NK-92 treated with Interleukin-12 subunit alpha and Interleukin-12 subunit beta, amount 100 ng/mL, for 24 hours (cell line): ENCODE measurements at places on chromosomes 5 and 9.

DNA sequence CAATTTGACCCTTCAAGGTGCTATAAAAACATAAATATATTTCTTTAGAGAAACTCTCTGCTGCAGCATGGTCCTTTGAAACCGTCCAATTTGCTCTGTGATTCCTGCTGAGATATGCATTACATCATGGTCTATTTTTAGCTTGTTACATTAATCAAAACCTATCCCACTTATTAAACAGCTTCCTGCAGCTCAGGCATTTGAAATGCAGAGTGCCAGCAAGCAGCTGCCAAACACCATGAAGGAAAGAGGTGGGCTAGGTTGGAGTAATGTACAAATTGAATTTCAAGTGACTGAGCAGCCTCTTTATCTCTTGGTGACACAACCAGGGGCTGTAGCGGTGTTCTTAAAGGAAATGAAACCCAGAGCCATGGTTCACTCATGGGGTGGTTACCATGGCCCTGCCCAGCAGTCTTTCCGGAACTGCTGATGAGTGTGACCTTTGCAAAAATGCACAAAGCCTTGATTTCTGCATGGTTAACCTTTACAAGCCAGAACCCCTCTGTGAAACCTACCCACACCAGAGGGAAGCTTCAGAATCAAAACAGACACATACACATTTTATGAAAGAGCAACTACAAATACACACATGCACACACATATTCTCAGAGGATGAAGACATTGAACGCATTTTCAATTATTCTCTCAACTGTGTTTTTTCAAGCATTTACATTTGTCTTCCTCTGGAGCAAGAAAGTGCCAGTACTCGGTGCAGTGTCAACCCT is 155.8 kb upstream of the ZNF608 start:
- DNase-seq, result peak; percentile 29

DNA sequence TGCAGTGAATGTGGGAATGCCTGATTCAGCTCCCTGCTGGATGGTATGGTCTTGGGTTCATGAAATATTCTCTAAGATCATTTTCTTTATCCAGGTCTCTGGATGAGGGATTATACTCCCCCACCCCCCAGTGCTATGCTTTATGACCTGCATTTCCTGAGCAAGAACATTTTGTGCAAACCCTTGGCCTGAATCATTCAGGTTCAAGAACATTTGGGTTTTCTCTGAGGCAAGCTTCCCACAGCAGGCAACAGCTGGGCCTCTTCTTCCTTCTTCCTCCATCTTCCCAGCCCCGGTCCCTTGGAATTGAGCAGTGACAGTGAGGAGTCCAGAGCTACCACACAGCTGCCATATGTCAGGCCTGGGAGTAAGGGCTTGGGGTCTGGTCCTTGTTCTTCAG is 58.6 kb upstream of the TNFSF15 start:
- DNase-seq, result no peak

DNA sequence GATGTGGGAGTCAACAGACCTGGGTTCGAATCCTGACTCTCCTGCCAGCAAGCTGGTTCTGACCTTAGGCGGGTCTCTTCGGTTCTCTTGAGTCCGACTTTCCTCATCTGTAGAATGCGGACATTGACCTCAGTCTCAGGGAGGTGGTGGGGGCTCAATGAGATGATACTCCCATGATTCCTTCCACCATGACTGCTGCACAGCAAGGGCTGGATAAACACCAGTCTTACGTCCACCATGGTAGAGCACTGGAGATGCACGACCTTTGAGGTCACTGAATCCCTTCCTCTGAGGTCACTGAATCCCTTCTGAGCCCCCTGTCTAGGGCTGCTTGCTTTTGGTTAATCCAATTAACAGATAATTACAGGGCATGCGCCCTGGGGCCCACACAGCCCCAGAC is 12.5 kb upstream of the SMIM23 start:
- DNase-seq, result no peak

DNA sequence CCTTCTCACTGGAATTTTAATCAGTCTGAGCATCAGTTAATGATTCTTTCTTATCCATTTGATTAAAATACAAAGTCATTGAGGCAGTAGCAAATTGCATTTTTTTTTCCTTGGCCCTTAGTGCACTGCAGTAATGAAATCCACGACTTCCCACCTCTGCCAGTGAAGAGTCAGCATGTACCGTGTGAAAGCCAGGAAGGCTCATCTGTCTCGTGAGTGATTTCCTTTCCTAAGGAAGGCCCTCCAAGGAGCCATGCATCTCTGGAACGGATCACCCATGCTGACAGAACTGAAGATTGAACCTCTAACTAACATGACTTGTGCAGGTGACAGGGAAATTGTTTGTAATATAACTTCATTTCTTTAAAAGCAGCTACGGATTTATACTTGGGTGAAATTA is 51.6 kb downstream of the MED10 start:
- DNase-seq, result no peak

- DNase-seq, result no peak
These were observed 105.5 kb upstream of the CDH12 start for GRCh38 chr5:22958462-22959262.

DNA sequence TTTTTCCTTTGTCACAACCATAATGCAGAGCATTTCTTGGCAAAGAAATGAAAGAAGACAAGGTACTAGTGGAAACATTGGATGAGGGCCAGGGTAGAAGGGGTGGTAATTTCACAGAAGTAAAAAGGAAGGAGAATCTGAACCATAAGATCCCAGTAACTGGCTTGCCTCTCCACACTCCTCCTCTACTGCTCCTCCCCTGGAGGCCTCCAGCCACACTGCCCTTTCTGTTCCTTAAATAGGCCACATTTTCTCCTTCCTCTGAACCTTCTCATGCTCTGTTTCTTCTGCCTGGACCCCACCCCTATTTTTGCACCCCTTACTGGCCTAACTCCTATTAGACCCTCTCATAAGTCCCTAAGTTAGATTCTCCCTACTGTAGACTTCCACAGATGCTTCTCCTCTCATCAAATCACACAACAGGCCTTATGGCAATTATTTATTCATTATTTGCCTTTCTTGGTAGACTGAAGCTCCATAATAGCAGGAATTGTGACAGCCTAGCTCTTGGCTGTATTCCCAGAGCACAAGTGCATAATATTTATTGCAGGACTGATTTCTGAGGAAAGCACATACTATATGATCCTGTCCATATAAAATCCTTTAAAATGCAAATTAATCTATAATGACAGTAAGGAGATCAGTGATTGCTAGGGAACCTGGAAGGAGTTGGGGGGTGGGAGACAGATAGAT is 31.3 kb upstream of the GRIA1 start:
- no peak for DNase-seq

GRCh38 chr5:83556190-83556589 is 84.6 kb downstream of the VCAN start:
- DNase-seq, result no peak

DNA sequence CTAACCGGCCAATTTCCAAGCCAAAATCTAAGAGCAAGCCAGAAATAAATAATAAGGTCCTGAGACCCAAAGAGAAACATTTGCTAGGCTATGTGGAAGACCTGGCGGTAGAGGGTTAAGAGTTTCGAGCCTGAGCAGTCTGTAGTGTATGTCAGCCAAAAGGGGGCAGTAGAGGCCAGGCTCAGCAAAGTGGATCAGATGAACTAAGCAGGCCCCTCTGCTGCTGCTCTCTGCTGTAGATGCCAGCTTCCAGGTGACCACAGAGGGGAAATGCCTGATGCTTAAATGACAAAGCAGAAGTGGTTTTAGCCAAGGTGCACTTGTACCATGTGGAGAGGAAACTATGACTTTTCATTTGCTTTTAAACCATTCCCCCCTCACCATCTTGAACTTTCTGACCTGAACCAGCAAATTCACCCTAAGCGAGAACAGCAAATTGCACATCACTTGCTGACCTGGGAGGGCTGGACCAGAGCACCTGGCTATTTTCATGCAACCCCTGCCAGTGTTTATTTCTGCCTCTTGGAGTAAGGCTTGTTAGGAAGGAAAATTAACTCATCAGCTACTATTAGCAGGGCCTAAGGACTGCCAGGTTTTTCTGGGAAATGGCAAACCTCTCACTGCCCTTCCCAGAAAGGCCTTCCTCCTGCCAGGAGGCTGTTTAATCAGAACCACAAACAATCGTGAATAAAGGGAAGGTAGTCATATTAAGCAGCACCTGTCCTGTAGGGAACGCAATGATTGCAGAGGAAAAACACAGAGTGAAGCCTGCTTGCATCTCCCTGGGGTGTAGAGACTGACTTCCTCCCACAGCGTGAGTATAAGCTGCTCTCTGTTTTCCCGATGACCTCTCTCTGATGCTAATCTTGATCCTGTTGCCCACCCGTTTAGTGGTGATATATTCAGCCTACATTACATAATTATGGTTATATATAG is 818.2 kb downstream of the TLR4 start:
- DNase-seq, result no peak

GRCh38 chr5:167814828-167815227 is 476.6 kb upstream of the WWC1 start:
- DNase-seq, result no peak

- no peak for DNase-seq
These were observed 123.7 kb upstream of the IRX4 start for GRCh38 chr5:2006193-2006970.

DNA sequence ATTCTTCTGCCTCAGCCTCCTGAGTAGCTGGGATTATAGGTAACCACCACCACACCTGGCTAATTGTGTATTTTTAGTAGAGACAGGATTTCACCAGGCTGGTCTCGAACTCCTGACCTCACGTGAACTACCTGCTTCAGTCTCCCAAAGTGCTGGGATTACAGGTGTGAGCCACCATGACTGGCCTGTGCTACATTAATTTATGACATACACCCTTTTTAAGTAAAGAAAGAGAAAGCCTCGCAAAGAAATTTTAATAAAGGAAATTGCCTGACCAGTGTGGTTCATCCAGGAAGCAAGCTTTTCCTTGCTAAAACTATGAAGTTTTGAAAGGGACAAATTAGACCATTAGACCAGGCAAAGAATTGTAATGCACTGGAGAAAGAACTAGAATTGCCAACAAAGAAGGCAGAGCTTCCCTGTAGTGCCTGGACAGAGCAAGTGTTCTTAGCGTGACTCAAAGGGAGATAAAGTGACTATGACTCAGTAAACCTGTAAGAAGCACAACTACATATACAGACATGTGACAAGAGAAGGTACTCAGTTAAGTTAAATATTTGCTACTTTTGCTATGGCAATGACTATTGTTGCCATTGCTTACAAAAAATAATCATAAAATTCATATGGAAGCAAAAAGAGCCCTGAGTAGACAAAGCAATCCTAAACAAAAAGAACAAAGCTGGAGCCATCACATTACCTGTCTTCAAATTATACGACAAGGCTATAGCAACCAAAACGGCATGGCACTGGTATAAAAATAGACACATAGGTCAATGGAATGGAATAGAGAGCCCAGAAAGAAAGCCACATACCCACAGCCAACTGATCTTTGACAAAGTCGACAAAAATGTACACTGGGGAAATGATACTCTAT is 54.6 kb downstream of the FYB1 start:
- no peak for DNase-seq

DNA sequence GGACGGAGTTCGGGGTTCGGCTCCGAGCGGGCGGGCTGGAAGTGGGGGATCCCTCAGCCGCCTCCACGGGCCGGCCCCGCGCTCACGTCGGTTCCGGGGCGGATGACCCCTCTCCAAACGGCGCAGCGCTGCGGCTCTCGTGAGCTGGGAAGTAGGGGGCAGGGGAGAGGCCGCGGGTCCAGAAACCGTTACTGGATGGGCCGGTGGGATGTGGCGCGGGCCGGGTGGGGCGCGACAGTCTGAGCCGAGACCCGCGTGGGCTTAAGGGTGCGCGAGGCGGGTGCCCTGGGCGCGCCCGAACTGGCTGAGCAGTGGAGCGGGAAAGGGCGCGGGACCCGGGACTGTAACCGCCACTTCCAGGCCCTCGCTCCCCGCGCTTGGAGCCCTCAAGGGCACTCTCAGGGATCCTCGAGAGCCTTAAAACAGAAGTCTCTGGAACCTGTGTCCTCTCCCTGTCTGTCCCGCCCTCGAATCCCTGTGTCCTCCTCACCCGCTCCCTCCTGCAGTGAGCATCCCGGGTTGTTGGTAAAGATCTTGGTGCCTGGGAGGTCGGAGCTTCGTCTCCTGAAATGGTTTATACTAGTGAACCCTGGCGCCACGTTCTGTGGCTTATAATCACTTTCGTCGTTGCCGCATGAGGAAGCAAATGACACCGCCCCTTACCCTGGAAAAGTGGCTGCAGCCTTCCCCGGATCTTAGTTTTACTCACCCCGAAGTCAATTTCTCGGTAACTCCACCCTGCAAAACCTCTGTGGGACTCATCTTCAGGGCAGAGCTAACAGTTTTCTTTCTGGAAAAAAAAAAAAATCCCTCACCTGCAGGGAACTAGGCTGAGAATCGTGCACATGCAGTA is 571 bp upstream of the MARCHF11 start:
- no peak for DNase-seq

GRCh38 chr5:68533051-68533450 is 317.5 kb downstream of the PIK3R1 start:
- no peak for DNase-seq

- DNase-seq, result no peak
These were observed 109.3 kb upstream of the FCN2 start for GRCh38 chr9:134770972-134771971.

GRCh38 chr9:130765137-130766020 is 69.7 kb upstream of the ABL1 start:
- no peak for DNase-seq

- DNase-seq, result no peak
These were observed 131.9 kb upstream of the LPCAT1 start for GRCh38 chr5:1655496-1656270.

GRCh38 chr5:74510476-74511075 is 130.0 kb downstream of the ENC1 start:
- DNase-seq, result no peak

DNA sequence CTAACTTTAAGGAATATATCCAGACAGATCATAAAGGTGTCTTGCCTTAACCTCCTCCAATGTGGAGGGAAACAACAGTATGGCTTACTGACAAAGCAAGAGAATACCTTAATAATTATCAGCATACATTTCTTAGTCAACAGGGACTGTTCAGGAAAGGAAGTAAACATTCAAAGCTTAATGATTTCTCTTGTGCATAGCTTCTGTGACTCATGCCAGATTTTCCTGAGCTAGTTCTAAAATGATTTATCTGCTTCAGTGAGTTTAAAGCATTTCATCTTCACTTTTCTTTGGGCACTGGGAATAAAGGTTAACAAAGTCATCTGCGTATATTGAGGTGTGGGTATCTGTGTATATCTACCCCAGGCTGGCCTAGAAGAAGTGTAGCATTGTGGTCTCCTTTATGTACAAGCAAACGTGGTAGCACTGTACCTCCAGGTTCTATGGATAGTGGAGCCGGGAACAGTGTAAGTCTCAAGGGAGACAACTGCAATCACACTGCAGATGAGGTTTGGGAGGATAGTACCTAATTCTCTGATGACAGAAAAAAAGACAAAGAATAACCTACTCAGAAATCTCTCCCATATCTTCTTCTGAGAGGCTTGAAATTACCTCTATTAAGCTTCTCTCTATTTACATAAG is 284.1 kb downstream of the HCN1 start:
- no peak for DNase-seq
